ENCODE measurements at places on chromosomes 6 and 20.

- DNase-seq: no peak
These were observed 57.2 kb upstream of the MRPS10 start for GRCh38 chr6:42274898-42275297.

- no peak for DNase-seq
These were observed 20.9 kb downstream of the EDN1 start for GRCh38 chr6:12311106-12311505.

- peak; percentile 39 for DNase-seq
These were observed 22.4 kb upstream of the RIMS4 start for GRCh38 chr20:44832724-44833123.

DNA sequence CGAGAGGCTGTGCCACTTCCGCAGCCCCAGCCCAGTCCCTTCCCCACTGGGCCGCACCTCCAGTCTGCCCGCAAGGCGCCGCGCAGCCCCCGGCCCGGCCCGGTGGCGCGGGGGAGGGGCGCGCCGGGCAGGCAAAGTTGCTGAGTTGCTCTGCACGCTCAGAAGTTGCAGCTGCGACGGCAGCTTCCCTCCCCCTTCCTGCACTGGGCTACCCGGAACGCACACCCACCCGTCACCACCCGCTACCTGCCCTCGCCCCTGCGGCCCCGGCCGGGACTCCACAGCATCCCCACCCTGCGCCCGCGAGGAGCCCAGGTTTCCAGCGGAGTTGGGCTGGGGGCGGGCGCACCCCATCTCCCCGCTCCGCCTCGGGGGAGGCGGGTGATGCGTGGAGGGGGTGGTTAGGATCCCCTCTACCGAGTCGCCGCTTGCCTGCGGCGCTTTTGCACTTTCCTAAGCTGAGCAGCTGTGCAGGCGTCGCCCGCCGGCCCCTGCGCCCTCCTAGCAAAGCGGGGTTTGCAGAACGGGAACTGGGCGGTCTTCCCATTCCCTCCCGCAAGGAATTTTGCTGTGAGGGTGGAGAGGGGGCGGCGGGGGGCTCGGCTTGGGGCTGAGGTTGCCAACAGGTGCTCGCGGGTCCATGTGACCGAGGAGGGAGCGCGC, 55.9 kb upstream of the RREB1 start:
- peak; percentile 80 for DNase-seq

DNA sequence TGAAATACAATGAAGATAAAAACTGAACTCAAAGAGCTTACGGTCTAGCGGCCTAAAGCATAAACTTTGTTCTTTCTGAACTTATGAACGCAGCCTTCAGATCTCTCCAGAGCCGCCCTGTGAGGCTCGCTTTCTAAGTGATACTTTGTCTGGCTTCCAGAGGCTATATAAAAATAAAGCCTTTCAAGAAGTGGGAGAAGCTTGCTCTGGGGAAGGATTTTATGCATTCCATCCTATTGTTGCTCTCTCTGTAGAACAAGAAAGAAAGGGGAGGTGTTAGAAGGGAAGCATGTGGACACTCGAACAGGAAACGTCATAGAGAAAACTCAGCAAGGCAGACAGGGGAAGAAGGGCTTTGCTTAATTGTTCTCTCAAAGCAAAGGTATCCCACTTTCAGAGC, 77.0 kb downstream of the TBX18 start:
- DNase-seq: no peak

DNA sequence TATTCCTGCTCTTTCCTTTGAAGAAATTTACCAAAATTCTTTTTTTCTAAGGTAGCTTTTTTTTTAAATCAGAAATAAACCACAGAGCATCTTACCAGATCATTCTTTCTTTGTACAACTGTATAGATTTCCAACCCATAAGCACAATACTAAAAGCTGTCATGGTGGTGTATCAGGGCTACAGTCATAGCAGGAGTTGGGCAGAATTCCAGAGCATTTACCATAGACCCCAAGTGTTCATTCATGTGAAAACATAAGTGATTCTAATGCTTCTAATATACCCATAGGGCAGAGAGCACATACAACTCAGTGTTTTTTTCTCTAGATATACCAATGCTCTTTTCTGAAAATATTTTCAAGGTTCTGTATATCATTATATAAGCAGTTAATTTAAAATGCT, 392.5 kb downstream of the FRK start:
- DNase-seq: no peak

- DNase-seq: no peak
These were observed 113.9 kb downstream of the SLC16A10 start for GRCh38 chr6:111201244-111201554.

DNA sequence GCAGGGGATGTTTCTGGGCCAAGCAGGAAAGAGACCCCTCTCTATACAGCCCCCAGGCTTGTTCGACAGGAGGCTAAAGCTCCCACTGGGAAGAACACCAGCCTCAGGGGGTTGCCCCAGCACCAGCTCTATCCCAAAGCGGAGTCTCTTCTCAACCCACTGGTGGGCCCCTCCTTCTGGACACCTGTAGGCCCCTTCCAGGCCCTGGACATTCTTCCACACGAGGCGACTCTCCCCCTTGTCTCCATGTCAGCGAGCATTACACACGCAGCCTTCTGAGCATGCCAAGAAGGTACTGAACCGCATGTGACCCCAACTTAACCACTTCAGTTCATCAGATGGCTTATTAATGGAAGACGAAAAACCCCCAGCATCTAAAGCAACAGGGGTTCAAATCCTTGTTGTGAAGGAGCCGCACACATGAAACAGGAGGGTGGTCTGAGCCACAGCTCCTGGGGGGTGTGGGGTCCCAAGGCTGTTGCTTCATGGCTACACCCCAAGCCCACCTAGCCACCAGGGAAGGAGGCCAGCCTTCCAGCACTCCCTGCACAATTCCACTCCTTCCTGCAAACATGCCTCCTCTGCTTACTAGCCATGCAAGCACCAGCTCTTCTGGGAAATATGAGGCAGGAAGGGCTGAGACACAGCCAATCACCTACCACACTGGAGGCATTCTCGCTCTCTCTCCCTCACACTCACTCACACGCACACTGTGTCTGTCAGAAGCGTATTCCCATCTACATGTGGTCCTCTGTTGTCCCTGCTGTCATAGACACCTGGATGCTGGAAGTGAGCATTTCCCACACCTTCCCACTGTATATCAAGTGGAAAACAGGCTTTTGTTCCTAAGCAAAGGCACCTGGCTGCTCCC, 104.5 kb downstream of the NOL4L start:
- peak; percentile 26 for DNase-seq

DNA sequence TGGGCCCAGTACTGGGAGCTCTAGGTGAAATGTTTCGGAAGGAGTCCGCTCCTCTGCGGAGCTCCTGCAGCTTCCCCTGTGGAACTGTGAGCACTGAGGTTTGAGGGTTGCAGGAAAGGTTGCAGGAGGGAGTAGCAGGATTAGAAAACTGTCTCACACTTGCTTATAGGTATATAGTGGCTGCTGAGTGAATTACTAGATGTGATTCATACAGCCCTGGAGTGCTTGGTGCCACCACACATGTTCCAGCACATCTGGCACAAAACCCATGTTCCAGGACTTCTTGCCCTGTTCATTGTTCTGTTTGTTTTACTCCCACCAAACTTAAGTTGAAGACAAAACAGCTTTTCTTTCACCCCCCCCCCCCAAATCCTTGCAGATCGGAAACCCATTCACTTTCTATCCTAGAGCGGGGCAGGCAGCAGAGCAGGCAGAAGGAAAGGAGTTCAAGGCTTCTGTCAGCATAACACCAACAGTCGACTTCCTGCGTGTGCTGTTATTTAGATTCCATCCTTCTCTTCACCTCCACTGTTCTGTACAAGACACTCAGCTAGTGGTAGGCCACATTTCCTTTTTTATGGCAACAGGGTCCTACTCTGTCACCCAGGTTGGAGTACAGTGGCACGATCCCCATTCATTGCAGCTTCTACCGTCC, 669 bp upstream of the PEX6 start:
- DNase-seq: no peak

DNA sequence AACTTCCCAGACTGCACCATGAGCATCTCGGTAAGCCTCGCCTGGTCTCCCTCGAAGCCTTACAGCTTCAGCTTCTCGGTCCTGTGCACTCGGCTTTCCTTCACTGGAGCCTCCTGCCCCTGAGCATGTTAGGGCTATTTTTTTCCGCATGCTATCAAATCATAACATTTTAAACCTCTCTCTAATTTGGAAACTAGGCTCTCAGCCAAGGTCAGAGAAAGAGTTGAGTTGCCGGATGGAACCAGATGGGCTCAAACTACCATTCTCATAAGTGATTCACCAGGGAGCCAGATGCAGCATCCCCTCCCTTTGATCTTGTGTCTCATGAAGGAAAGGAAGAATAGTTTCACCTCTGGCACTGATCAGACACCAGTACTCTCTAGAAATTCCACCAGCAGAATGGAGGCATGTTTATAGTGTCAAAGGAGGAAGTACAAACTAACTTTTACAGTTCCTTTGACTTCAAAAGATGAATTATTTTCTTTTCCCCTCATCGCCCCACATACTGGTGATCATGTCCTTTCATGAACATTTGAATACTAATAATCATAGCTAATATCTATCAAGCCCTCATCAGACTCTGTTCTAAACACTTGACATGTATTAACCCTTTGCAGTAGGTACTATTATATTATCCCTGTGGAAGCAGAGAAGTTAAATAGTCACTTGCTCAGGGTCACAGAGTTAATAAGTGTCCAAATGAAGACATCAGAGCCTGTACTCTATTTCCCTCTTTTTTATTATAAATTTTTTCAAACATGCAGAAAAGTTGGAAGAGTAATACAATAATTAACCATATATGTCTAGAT, 46.7 kb downstream of the MAP1LC3A start:
- DNase-seq: no peak

DNA sequence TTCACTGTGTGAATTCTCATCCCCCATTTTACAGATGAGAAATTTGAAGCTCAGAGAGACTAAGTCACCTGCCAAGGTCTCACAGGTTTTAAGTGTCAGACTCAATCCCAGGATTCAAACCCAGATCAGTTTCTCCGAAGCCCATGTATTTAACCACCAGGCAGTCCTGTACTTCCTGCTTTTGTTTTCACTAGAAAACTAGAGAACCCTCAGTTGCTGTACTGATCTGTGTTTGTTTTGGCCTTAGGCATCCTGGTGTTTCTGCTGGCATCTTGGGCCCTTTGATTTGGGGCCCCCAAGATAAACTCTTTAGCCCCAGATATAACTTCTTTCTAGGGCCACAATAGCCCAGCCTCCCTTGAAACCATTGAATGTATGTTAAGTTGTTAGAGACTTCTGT, 36.5 kb downstream of the PPP1R16B start:
- no peak for DNase-seq

GRCh38 chr6:44850312-44850711, 462.8 kb downstream of the CDC5L start:
- DNase-seq: no peak

GRCh38 chr6:36432151-36432671, 10.4 kb downstream of the PXT1 start:
- no peak for DNase-seq

DNA sequence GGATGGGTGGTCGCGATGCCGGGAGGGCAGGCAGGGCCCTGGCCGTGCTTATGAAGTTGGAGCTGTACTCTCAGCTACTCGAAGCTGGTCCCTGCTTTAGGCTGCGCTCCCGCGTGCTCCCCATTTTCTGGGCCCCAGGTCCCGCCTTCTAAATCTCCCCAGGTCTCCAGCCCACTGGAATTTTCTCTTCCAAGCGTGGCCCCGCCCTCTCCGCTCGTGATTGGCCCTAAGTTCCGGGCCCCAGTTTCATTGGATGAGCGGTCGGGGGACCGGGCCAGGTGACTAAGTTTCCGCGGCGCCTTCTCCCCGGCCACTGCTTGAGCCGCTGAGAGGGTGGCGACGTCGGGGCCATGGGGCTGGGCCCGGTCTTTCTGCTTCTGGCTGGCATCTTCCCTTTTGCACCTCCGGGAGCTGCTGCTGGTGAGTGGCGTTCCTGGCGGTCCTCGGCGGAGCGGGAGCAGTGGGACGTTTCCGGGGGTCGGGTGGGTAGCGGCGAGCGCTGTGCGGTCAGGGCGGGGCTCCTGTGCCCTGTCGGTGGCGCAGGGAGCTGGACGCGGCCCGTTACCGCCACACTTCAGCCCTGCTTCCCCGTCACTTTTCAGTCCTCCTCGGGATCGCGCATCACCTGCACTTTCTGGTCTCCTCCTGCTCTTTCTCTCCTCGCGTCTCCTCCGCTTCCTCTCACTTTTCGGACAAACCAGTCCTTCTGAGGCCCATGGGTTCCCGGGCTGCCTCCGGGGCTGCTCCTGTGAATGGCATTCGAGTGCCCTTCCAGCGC, at the start of gene MICA:
TSS of gene MICA (plus strand) at position 313 of the 778 bp plus-strand sequence. CDS start at position 351, 38 bp downstream.
- DNase-seq: peak; percentile 94

DNA sequence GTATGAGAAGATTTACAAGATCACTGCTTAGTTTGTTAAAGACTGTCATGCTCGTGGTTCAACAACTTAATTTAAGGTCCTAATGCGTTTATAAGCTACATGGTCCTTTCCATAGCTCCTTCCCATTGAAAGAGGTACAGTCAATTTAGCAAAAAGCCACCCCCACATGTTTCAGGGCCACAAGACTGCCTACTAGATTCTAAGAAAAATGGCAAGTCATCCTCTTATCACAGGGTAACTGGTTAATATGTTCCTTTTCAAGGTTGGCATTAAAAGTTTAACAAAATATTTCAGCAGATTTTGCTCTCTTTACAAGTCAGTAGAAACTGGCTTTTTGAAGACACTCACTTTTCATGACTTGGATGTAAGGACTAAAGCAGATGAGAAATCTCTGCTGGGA, 15.7 kb downstream of the GSTA3 start:
- no peak for DNase-seq

GRCh38 chr6:64502801-64503200, 867.2 kb downstream of the PHF3 start:
- no peak for DNase-seq

DNA sequence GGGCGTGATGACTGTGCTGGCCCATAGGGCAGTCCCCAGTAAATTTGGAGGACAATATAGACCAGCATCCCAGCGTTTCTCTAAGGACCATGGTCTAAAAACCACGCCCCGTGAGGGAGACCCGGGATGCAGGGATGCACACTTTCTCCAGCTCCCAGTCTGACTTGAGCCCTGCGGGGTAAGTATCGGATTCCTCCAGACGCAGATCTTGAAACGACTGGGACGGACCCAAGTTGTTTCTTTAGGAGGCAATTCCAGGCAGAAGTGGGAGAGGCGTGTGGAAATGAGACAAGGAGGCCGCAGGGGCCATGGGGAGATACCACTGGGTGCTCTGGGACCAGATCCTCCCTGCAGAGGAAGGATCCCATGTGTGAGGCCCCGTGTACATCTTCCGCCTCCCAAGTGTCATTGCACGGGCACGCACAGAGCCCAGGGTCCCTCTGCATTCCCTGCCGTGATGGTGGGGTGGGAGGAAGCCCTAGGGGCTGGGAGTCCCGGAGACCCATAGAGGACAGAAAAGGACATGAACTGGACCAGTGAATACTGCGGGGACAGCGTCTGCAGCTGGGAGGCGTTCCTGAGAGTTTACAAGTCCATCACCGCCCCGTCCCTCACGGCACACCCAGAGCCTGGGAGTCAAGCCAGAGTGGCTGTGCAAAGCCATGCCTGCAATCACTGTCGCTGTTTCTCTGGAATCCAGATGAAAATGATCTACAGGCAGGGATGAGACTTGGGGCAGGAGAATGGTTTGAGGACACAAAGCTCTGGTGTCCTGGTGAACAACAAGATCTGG, 522.9 kb downstream of the CDH26 start:
- no peak for DNase-seq

Data from H9 (cell line).